ENCODE measurements at places on chromosomes 12 and 14.
A peak's percentile ranks its signal among the peaks of the same experiment; 100 is the strongest.

DNA sequence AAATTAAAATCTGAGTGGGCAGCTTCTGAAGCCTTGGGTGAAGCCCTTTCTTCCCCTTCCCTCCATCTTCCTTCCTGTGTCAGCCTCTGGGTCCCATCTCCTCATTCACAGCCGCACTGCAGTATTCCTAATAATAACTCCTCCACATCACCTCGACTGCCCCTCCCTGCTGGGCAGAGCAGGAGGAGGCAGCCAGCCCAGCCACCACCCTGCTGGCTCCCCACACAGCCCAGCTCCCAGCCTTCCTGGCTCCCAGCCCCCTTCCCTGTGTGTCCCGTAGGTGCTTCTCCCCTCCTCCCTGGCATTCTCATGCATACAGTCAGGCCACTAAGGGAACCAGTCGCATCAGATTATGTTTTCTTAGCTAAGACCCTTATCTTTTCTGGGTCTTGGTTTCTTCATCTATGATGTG lies 3.7 kb downstream of the IFFO1 start:
- DNase-seq: no peak

DNA sequence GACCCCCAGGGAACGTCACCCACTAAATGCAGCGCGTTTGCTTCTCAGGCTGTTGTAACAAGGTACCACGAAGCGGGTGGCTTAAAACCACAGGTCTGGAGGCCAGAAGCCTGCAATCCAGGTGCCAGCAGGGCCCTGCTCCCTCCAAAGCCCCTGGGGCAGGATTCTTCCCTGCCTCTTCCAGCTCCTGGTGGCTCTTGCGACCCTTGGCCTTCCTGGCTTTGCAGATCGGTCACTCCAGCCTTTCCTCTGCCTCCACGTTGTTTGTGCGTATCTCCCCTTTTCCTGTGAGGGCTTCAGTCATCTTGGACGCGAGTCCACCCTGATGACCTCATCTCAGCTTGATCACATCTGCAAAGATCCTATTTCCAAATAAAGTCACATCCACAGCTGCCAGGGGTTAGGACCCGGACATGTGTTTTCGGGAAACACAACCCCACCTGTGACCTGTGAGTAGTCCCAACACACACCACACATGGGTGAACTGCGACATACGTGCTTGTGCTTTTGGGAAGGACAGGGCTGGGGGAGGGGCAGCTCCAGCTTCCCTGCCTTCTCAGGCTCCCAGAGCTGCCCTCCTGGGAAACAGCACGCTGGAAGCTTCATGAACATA lies 114.5 kb upstream of the NCOR2 start:
- no peak for DNase-seq

DNA sequence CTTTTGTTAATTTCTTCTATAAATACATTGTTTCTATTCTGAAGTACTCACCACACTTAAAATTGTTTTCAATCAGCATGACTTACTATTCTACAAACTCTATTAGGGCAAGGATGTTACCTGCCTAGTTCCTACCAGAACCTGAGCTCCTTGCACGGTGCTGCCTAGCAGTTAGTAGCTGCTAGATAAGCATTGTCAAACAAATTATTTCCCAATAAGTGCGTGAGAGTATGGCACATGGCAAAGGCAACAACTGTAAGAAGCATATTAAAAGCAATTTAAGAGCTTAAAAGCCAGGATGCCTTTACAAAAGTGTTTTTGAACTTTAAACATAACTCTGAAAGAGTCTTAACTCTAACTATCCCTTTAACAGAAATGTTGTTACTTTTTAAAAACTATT lies 8.2 kb upstream of the LYZ start:
- no peak for DNase-seq

- DNase-seq: peak; percentile 11
These were observed 46.7 kb downstream of the TMCC3 start for GRCh38 chr12:94603434-94604365.

DNA sequence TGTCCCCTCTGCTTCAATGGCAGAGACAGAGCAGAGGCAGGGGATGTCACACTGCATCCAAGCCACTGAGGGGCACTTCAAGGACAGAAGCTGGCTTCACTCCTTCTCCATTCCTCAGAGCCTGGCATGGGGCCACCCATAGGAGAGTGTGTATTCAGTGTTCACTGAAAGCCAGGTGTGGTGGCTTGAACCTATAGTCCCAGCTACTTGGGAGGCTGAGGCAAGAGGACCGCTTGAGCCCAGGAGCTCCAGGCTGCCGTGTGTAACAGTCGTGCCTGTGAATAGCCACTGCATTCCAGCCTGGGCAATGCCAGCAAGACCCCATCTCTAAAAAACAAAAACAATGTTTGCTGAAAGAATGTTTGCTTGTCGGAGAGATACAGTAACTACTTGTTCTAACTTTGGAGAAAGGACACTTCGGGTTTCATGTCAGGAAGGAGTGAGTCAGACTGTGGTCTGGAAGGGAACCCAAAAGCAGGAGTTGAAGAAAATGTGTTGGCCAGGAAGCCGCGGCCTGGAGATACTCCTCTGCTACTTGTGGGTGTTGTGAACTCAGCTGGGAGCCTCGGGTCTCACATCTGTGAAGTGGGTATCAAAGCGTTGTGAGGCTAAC lies 43.4 kb downstream of the ELK3 start:
- peak; percentile 51 for DNase-seq

DNA sequence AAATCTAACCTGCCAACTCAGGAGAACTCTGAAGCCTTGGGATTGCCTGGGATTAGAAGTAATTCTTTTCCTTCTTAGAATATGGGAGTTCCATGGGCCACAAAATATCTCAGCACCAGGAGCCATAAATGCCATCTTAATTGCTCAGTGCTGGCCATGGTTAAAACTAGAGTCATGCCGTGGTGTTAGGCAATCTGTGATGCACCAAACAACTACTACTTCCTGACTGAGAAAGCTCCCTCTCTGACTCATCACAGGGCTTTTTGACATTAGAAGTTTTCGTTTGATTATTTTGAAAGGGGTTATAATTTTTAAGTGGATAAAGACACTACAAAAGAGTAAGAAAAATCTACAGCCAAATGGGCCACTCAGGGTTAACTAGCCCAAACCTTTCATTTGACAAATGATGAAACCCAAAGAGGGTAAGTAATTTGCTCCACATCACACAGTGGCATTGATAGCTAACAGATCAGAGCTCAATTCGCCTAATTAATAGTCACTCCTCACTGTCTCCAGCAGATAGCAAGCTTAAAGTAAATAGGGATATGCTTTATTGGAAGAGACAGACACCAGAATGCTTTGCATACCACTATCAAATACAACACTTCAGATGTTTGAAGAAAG lies 377.3 kb downstream of the EMP1 start:
- no peak for DNase-seq

DNA sequence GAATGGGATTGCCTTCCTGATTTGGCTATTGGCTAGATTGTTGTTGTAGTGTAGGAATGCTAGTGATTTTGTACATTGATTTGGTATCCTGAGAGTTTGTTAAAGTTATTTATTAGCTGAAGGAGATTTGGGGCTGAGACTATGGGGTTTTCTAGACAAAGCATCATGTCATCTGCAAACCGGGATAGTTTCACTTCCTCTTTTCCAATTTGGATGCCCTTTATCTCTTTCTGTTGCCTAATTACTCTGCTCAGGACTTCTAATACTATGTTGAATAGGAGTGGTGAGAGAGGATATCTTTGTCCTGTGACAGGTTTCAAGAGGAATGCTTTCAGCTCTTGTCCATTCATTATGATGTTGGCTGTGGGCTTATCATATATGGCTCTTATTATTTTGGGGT lies 265.7 kb upstream of the MGAT4C start:
- DNase-seq: no peak

GRCh38 chr12:48969833-48970701 lies 1.5 kb downstream of the WNT10B start:
- no peak for DNase-seq

DNA sequence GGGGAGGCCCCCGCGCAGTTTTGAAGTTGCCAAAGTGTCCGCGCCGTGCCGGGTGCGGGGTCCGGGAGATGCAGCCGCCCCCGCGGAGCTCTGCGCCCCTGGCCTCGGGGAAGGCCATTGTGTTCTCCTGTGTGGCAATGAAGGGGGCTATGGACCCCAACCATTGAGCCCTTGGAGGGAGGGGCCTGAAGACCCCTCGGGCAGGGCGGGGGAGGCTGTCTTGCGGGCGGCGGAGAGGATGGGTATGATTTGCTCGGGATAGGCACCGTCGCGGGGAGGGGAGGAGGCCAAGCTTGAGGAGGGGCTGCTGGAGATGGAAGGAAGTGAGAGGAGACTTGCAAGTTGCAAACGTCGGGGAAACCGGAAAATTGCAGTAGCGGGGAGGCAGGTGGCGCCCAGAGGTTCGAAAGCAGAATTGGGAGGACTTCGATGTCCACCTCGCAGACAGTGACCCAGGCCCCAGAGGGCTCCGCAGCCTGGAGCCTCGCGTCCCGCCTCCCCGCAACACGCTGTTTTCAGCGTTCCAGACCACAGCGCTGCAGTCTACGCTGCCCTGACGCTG lies 25.4 kb downstream of the BCL11B start:
- no peak for DNase-seq

- DNase-seq: no peak
These were observed 111.4 kb downstream of the DICER1 start for GRCh38 chr14:95045836-95046430.

DNA sequence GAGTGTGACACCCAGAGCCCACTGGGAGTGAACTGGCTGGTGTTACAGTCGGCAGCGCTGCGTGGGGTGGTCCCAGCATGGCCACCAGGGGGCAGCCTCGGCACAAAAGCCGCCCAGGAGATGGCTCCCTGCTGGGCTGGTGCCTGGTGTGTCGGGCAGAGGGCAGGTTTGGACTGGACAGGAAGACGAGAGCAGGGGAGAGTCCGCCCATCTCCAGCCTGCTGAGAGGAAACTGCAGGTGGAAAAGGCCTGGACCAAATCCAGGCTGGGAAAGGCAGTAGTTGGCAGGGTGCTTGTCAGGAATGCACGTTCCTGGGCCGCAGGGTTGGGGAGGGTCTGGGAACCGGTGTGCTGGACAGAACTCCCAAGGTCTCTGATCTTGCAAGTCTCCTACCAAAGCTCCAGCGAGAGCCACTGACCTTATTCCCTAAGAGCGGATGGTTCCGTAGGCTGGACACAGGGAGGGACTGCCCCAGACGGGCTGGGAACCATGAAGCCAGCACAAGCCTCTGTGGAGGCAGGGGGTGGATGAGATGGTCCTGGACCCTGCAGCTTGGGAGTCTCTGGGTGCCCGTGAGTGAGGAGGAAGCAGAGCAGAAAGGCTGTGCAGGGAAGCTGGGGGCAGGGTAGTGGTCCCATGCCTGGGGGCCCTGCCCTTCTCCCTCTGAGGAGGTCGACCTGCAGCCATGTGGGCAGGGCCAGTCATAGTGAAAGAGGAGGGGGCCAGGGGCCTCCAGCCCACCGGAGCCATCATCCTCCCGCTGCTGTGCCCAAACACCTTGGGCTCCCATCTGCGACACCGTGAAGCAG lies 1.8 kb downstream of the AHNAK2 start:
- DNase-seq: peak; percentile 76

DNA sequence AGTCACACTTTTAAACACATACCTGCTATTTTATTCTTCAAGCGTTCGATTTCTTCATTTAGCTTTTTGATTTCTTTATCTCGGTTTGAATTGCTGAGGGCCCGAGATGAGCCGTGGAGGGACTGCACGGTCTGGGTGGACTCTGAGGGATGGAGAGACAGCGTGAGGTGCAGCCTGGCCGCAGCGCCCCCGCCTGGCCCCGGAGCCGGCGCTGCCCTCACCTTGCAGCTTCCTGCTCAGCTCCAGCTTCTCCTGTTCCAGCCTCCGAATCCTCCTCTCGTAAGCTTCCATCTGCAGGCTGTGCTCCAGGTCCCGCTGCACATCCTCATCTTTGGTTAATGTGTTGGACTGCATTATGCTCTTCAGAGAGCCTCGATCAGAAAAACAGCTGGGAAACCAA lies 53.2 kb downstream of the AMN start:
- DNase-seq: no peak

DNA sequence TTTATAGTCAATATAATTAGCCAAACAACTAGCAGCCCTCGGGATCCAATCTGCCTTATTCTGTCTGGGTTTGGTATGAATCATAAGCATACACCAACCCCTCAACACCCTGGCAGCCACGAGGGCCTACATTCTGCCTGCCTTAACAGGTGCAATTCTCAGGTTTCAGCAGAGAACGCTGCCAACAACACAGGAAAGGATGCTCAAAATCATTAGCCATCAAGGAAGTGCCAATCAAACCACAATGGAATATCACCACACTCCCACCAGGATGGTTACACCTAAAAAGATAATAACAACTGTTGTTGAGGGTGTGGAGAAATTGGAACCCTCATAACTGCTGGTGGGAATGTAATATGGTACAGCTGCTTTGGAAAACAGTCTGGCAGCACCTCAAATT lies 122.8 kb downstream of the TTC7B start:
- DNase-seq: no peak

DNA sequence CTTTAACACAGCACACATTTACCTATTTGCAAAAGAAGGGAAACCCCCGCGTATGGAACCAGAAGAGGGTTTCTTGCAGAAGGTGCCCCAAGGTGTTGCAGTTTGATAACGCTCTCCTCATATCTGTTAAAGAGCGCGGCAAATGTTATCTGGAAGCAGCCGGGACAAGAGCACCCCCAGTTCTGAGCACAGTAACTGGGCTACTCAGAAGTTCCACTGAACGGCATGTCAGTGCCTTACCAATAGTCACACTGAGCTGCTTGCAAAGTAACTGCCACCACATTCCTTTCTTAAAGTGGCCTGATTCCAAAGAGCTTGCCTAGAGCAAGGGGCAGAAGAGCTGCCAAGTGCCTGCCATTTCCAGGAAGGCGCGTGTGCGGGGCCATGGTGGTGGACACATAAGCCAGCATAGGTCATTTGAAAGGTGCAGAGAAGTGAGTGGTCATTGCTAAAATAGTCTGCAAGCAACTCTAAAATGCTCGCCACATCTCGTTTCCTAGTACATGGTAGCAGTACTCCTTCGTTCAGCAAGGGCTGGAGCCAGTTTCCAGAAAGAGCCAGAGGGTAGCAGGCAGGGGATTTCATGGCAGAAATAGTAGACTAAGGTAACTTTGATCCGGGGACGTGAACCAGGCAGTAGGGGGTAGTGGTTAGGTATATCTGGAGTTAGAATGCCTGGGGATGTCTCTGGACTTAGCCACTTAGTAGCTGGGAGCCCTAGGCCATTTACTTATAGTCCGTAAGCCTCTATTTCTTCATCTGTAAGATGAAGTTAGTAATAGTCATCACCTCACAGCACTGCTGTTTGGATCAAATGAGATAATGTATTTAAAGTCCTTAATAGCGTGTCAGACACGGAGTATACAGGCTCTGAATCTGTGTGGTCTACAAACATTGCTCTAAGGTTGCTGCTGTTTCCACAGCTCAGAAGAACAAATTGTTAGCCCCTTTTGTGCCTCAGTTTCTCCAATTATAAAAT lies 37.6 kb downstream of the SPTB start:
- DNase-seq: no peak

GRCh38 chr14:95707327-95707726 lies 6.6 kb downstream of the TCL1A start:
- no peak for DNase-seq

DNA sequence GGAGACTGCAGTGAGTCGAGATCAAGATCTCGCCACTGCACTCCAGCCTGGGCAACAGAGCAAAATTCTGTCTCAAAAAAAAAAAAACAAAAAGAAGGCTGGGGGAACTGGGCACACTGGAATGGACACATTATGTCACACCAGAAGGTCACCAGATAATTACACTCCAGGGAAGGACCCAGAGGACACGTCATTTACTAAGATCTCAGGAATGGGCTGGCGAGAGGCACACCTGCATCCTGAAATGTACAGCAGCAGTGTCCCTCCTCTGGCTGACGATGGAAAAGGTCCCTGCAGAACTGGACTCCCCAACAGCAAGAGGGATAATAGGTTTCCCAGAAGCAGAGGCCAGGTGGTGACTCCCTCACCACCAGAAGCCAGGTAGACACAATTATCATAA lies 243.5 kb downstream of the BCL11B start:
- DNase-seq: no peak
